ENCODE measurements at places on chromosomes 3 and 15. TPM values are rescaled to one million over a fixed set of nuclear protein-coding genes. Genes with fewer than 3 reads are reported as not detected.

PCBP4 gene
- 4.5 TPM for total RNA-seq

DNA sequence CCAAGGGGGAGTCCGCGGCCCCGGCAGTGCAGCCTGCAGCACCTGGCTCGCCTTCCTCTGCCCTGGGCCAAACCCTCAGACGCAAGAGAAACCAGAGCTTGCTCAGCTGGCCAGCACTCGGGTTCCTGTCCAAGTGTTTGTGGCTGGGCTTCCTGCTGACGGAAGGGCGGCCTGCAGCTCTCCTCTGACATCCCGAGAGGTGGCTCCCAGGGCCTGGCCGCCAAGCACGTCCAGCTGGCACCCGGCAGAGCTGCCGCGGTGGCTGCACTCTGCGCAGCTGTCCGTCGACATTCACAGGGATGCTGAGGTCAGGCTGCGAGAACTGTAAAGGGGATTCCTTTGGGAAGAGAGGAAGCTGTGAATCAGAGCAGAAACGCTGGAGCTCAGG lies 85.6 kb downstream of the CPN2 start:
- DNase-seq: no peak

OSTN gene
- total RNA-seq: not detected

MORC1 gene
- total RNA-seq: not detected

DNA sequence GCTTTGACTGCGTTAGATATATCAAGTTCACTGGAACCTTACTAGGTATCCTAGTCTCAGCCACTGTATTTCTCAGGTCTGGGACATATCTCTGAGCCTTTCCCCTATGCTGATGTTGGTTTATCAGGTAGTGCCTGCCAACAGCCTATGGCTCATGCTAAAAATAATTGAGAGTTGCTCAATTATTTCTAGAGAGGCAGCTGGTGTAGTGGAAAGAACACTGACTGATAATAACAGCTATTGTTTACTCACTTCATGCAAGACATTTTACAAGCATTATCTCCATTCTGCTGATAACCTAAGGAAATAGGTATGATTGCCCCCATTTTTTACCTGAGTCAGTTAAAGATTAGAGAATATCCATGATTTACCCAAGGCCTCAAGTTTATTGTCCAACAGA lies 231.4 kb downstream of the LRRN1 start:
- DNase-seq: no peak

TGM5 gene
- total RNA-seq: 0.16 TPM

DNA sequence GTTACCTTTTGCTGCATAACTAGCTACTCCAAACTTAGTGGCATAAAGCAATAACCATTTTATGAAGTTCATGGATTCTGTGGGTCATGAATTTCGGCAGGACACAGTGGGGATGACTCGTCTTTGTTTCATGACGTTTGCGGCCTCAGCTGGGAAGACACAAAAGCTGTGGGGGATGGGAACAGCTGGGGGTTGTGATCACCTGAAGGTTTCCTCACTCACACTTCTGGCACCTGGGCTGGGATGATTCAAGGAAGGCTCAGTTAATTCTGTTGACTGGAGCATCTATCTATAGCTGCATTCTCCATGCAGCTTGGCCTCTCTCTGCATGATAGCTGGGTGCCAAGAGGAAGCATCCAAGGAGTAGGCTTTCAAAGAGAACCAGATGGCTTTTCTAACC lies 332.8 kb downstream of the ULK4 start:
- no peak for DNase-seq

FANCD2OS gene
- not detected for total RNA-seq

DNA sequence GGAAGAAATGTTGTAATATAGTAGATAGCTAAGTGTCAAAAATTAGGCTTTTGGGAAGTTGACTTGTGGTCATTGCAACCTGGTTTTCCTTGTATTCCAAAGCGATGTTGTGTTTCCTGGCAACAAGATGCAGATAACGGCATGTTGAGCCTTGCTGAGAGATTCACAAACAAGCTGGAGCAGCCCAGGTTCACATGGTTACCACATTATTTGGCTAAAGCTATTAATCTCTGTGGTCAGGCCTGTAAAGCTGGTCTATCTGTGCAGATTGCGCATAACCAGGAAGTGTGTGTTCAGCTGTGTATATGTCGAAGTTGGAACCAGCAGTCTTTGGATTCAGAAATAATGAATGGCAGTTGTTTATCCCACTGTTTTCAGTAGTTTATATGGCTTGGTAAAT lies 6.6 kb downstream of the TIPARP start:
- no peak for DNase-seq

ACTRT3 gene
- total RNA-seq: 1.2 TPM

EFCC1 gene
- total RNA-seq: 0.45 TPM

GPR15 gene
- 1.0 TPM for total RNA-seq
